ENCODE measurements at places on chromosomes 5 and 9.

GRCh38 chr9:109117856-109118807 lies 1.6 kb downstream of the TMEM245 start:
- peak; percentile 79 for DNase-seq

GRCh38 chr5:102313912-102314311 lies 17.8 kb upstream of the SLCO4C1 start:
- no peak for DNase-seq

GRCh38 chr9:113999256-114000062 lies 78.6 kb downstream of the AMBP start:
- DNase-seq: peak; percentile 52

- DNase-seq: no peak
Measured at GRCh38 chr5:35461530-35461929, 156.1 kb upstream of the SPEF2 start.

DNA sequence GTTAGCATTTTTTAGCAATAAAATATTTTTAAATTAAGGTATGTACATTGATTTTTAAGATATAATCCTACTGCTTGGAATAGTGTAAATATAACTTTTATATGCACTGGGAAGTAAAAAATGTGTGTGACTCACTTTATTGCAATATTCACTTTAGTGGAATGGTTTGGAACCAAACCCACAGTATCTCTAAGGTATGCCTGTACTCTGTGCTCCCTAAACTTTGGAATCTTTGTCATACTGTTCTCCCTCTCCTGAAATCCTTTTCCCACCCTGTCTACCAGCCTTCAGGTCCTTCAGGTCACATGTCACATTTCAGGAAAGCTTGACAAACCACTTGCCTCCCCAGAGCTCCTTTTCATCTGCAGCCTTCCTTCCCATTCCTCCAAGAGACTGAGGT lies 308.7 kb downstream of the SPOCK1 start:
- no peak for DNase-seq

GRCh38 chr9:90432951-90433350 lies 209.7 kb downstream of the DIRAS2 start:
- DNase-seq: no peak

All from right atrium auricular region (tissue), 2 donors.